ENCODE measurements at places on chromosomes 5 and 9. TPM values are rescaled to one million over a fixed set of nuclear protein-coding genes. Genes with fewer than 3 reads are reported as not detected.

Gene TRIM14
- 2.8 TPM for total RNA-seq

Gene CCDC171
- 21.9 TPM for total RNA-seq

Gene CAMK4
- total RNA-seq, result 95.0 TPM

Gene MAMDC2
- total RNA-seq, result 2.5 TPM

Gene FCN2
- not detected for total RNA-seq

Gene LCN9
- not detected for total RNA-seq

Gene TAL2
- total RNA-seq, result 1.4 TPM

Gene PCDHA2
- 10.4 TPM for total RNA-seq

Gene PCDHAC2
- total RNA-seq, result 47.1 TPM

Gene HACD4
- total RNA-seq, result 1.6 TPM

Gene GHR
- total RNA-seq, result 6.0 TPM

Gene SPINK1
- not detected for total RNA-seq

Gene PCDHB12
- total RNA-seq, result 15.5 TPM

Gene CLIC3
- not detected for total RNA-seq

Gene URM1
- 20.1 TPM for total RNA-seq

Gene RFESD
- total RNA-seq, result 2.3 TPM

Gene WWC1
- total RNA-seq, result 36.2 TPM

Gene PLAC8L1
- total RNA-seq, result 0.69 TPM

Gene SPINK4
- total RNA-seq, result not detected

Gene RNF180
- 110 TPM for total RNA-seq

All from diencephalon (tissue), 1 donor.